ENCODE measurements at places on chromosomes 1 and 21.

DNA sequence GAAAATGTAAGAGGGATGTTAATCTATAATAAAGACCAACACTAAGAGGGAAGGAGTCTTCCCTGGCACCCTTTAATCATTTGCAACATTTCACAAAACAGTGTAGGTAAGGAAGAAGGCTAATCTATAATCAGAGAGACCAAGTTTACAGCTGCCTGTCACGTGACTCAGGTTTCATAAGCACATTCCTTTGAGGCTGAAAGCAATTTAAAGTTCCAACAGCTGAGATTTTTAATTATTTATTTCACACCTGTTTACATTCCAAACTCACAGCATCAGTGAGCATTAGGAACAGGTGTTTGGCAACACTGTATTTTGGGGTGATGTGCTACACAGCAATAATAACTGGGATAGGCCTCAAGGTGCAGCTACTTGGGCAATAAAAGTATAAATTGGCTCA, 75.7 kb upstream of the PGBD5 start:
- DNase-seq: no peak

- no peak for DNase-seq
Measured at GRCh38 chr1:17214876-17215544, 10.1 kb downstream of the PADI1 start.

- DNase-seq: no peak
Measured at GRCh38 chr1:72845381-72845780, 563.0 kb upstream of the NEGR1 start.

- no peak for DNase-seq
Measured at GRCh38 chr1:185495007-185495406, 178.0 kb upstream of the IVNS1ABP start.

GRCh38 chr1:58618303-58618702, 41.3 kb upstream of the TACSTD2 start:
- no peak for DNase-seq
